ENCODE measurements at places on chromosomes 13 and 19.
A peak's percentile ranks its signal among the peaks of the same experiment; 100 is the strongest.

GRCh38 chr13:112325920-112326645 is 50.1 kb upstream of the SPACA7 start:
- DNase-seq, result no peak

DNA sequence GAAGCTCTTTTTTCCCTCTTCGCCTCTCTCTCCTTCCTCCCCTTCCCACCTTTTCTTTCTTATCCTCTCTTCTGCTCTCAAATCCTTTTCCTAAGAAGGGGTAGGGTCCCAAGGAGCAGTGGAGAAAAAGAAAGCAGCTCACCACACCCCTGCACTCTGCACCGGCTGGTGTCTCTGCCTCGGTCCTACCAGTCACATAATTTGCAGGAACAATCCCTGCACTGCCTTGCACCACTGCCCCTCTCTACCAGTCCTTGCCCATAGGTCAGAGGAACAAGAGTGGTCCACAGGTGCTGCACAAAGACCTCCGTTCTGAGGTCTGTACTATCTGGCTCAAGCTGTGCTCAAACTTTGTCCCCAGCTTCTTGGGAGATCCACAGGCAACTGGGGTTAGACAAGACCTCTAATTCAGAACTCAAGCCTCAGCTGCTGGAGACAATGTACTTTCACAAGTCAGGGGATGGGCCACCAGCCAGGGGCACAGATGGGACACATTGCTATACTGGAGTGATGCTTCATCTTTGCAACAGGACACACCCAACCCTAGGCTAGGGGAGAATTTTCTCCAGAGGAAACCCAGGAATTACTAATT is 125.4 kb upstream of the ZNF507 start:
- DNase-seq, result no peak

DNA sequence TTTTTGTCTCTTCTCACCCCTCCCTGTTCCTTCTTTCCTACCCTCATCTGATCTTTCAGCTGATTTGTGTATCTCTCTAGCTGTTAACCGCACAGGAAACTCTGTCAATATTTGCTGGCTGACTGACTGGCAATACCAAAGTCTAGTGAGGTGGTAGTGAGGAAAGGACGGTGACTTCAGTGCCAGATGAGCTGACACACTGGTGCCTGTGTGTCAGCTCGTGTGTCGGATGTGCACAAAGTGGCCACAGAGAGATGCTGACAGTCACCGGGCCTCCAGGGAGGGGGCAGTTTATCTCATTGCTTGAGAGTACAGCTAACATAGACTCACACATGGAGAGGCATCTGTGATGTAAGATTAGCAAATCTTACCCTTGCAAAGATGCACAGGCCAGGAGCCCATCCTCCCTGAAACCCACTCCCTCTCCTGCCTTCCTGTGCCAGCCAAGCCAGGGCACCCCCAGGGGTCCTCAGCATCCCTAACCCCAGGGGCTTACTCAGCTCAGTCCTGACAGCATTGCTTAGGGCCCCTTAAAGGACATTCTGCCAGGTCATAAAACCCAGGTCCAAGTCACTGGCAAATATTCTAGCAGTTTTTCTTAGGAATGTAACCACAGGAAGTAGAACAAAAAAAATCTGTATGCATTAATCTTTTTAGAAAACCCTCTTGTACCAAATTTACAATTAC is 80.2 kb downstream of the SHISA2 start:
- no peak for DNase-seq

- no peak for DNase-seq
These were observed 52.6 kb downstream of the CDADC1 start for GRCh38 chr13:49300276-49300675.

GRCh38 chr13:74210693-74211393 is 76.6 kb upstream of the KLF12 start:
- no peak for DNase-seq

GRCh38 chr13:95516492-95516891 is 36.0 kb upstream of the CLDN10 start:
- DNase-seq, result no peak

GRCh38 chr13:48896312-48896711 is 79.4 kb upstream of the FNDC3A start:
- no peak for DNase-seq

GRCh38 chr19:34057155-34057554 is 115.1 kb upstream of the LSM14A start:
- no peak for DNase-seq

GRCh38 chr13:53782488-53782961 is 753.9 kb downstream of the OLFM4 start:
- peak; percentile 10 for DNase-seq

- no peak for DNase-seq
These were observed 70.8 kb downstream of the FAM216B start for GRCh38 chr13:42852136-42852535.

DNA sequence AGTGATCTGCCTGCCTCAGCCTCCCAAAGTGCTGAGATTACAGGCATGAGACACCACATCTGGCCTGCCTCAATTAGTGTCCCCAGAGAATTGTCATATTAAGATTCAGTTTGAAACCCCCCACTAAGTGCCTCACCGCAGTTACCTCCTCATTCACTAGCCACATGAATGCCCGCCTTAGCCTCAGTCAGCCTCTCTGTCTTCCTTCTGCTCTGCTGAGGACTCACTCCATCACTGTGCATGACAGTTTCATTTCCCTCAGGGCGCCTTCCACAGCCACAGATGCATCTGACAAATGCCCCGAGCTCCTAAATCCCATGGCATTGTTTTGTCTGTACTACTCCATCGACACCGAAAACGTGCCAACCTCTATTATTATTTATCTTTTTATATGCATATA is 23.3 kb downstream of the MIPEP start:
- no peak for DNase-seq

DNA sequence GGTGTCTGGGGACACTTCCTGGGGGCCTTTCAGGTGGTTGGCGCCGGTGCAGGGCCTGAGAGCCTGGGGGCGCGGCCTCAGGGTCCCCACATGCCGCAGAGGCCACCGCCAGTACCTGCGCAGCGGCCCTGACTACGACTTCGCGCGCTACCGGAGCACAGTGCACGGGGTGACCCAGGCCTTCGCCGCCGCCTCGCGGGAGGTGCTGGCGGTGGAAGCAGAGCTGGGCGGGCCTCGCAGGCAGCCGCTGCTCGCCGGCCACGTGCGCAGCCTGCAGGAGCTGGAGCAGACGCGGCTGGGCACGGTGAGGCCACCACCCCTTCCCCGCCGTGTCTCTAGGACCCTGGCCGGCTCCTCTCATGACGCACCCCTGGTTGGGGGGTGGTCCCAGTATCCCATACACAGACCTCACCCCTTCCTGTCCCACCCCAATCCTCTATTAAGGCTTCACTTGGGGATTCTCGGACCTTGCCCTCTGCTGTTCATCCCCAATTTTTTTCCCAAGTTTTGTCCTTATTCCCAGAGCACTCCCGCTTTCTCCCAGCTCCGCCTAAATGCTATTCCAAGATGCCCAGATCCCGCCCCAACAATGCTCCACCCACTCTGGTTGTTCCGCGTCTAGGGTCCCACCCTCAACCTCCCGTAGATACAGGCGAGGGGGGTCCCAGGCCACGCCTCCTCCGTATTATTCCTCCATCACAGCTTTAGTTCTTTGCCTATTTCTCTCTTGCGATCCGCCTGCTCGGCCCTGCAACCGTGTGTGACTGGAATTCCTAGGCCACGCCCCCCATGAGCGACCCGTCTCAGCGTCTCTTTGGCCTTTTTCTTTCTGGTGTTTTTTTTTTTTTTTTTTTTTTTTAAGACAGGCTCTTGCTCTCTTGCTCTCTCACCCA is 1.0 kb downstream of the REX1BD start:
- no peak for DNase-seq

GRCh38 chr13:59416561-59416960 is 747.2 kb downstream of the DIAPH3 start:
- DNase-seq, result no peak

GRCh38 chr19:33098055-33098534 is 17.1 kb downstream of the GPATCH1 start:
- DNase-seq, result no peak

GRCh38 chr13:112956571-112957294 is 12.3 kb upstream of the MCF2L start:
- DNase-seq, result no peak

- DNase-seq, result no peak
These were observed 56.9 kb upstream of the ZNF254 start for GRCh38 chr19:24029941-24030636.

DNA sequence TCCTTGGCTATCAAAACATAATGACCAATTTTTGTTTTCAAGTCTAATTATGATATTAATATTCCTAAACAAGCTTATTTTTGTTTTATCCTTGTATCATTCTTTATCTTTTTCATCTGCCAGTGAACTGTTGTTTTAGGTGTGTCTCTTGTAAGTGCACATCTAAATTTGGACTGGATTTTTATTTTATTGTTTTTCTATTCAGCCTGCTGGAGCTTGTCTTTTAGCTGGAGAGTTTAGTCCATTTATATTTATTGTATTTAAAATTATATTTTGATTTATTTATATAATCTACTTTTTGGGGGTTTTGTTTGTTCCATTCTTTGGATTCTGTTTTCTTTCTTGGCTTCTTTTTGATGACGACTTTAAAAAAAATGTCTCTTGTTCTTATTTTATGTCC is 159.0 kb downstream of the PCCA start:
- no peak for DNase-seq

GRCh38 chr19:32373585-32374295 is 28.3 kb downstream of the ZNF507 start:
- DNase-seq, result peak; percentile 68

DNA sequence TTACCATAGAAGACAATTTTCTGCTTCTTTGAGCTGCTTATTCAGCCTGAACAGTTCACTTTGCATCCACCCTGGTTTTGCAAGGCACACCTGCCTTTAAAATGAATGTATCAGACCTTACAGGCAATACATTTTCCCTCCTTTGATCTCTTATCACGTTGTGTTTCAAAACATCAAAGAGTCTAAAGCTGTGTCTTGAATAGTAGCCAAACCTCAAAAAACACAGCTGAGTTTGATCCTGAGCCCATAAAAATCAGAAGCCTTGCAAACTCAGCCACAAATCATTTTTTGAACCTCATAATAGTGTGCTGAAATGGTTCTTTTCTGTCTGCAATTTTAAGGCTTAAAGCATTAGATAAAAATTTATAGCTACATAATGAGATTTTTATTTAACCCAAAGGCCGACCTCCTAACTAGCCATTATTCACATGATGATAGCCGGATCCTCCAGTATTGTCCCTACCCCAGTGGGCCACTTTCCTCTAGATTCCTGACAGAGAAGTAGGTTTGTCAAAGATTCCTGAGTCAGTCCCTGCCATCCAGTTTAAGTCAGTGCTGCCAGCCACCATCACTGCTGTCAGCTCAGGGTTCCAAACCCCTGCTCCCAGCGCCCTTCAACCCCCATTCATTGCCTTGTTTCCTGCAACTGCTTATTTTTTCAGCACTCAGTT is 71.8 kb downstream of the CAB39L start:
- no peak for DNase-seq
